ENCODE measurements at places on chromosomes 7 and 10.

- DNase-seq, result peak; percentile 84
- no peaks in the 10 kb centered on the region for H3K36me3 ChIP-seq
- no peaks in the 10 kb centered on the region for H3K27me3 ChIP-seq
Measured at GRCh38 chr7:100568176-100568895, 5.4 kb downstream of the SAP25 start.

GRCh38 chr7:139255290-139255689 is 24.3 kb downstream of the UBN2 start:
- no peak for DNase-seq
- no peaks in the 10 kb centered on the region for H3K36me3 ChIP-seq
- no peaks in the 10 kb centered on the region for H3K4me1 ChIP-seq
- no peak overlapping the region for H3K4me3 ChIP-seq
- no peak overlapping the region for H3K27ac ChIP-seq
- no peaks in the 10 kb centered on the region for H3K27me3 ChIP-seq

GRCh38 chr7:130154131-130154500 is 51.1 kb downstream of the TMEM209 start:
- no peaks in the 10 kb centered on the region for H3K36me3 ChIP-seq
- peaks cover 22% of the 10 kb centered on the region for H3K4me1 ChIP-seq
- no peak overlapping the region for H3K4me3 ChIP-seq

- DNase-seq, result no peak
- H3K27ac ChIP-seq, result no peak overlapping the region
- no peaks in the 10 kb centered on the region for H3K36me3 ChIP-seq
- H3K27me3 ChIP-seq, result no peaks in the 10 kb centered on the region
- no peak overlapping the region for H3K4me3 ChIP-seq
Measured at GRCh38 chr7:147982307-147982706, 608.3 kb upstream of the C7orf33 start.

- no peaks in the 10 kb centered on the region for H3K27me3 ChIP-seq
- H3K4me3 ChIP-seq, result no peak overlapping the region
- no peak overlapping the region for H3K27ac ChIP-seq
- no peak for DNase-seq
- H3K36me3 ChIP-seq, result no peaks in the 10 kb centered on the region
Measured at GRCh38 chr7:93856323-93856722, 34.2 kb downstream of the TFPI2 start.

GRCh38 chr7:116273283-116273917 is 63.1 kb downstream of the TES start:
- no peaks in the 10 kb centered on the region for H3K36me3 ChIP-seq
- H3K27me3 ChIP-seq, result no peaks in the 10 kb centered on the region
- H3K4me1 ChIP-seq, result no peaks in the 10 kb centered on the region
- no peak for DNase-seq

DNA sequence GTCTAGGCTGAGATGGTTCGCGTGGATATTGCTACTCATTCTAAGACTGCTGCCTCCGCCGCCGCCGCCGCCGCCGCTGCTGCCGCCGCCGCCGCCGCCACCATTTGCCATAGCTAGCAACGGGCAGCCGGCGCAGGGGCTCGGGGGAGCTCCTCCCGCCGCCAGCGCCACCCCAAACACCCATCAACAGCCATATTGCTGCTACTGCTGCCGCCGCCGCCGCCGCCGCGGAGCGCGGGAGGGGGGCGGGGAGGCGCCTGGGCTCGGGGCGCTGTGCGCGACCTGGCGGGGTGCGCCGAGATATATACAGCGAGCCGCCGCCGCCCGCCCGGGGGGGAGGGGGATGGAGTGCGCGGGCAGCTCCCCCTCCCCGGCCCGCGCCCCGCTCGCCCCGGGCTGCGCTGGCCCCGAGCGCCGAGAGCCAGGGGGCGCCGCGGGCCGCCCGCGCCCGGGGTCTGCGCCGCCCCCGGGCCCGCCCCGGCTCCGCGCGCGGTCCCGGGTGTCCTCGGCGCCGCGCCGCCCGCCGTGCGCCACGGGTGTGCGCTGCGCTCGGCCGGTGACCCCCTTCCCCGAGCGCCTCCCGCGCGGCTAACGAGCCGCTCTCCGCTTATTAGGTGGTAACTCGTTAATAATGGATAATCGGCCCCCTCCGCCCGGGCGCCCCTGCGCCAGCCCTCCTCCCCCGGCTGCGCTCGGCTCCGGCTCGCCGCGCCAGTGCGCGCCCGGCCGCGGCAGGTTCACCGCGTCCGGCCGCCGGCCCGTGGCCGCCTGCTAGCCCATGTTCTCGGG is at the start of gene KCNMA1:
Gene KCNMA1, minus strand, starts transcription at position 277 of the 789 bp plus-strand sequence.
- no peaks in the 10 kb centered on the region for H3K4me1 ChIP-seq

GRCh38 chr10:106992055-106992454 is 172.5 kb downstream of the SORCS1 start:
- H3K4me3 ChIP-seq, result no peak overlapping the region
- no peak for DNase-seq
- no peaks in the 10 kb centered on the region for H3K4me1 ChIP-seq
- no peaks in the 10 kb centered on the region for H3K36me3 ChIP-seq

- no peaks in the 10 kb centered on the region for H3K27me3 ChIP-seq
- H3K4me3 ChIP-seq, result no peak overlapping the region
- no peak for DNase-seq
Measured at GRCh38 chr7:2412587-2413201, 9.3 kb downstream of the CHST12 start.

- H3K27ac ChIP-seq, result no peak overlapping the region
- no peaks in the 10 kb centered on the region for H3K27me3 ChIP-seq
- H3K36me3 ChIP-seq, result no peaks in the 10 kb centered on the region
- DNase-seq, result no peak
Measured at GRCh38 chr7:96486681-96487080, 164.8 kb upstream of the SLC25A13 start.

- no peak overlapping the region for H3K4me3 ChIP-seq
- H3K36me3 ChIP-seq, result no peaks in the 10 kb centered on the region
- no peak overlapping the region for H3K27ac ChIP-seq
- H3K27me3 ChIP-seq, result no peaks in the 10 kb centered on the region
- H3K4me1 ChIP-seq, result no peaks in the 10 kb centered on the region
Measured at GRCh38 chr7:85061456-85061855, 125.4 kb downstream of the SEMA3D start.

DNA sequence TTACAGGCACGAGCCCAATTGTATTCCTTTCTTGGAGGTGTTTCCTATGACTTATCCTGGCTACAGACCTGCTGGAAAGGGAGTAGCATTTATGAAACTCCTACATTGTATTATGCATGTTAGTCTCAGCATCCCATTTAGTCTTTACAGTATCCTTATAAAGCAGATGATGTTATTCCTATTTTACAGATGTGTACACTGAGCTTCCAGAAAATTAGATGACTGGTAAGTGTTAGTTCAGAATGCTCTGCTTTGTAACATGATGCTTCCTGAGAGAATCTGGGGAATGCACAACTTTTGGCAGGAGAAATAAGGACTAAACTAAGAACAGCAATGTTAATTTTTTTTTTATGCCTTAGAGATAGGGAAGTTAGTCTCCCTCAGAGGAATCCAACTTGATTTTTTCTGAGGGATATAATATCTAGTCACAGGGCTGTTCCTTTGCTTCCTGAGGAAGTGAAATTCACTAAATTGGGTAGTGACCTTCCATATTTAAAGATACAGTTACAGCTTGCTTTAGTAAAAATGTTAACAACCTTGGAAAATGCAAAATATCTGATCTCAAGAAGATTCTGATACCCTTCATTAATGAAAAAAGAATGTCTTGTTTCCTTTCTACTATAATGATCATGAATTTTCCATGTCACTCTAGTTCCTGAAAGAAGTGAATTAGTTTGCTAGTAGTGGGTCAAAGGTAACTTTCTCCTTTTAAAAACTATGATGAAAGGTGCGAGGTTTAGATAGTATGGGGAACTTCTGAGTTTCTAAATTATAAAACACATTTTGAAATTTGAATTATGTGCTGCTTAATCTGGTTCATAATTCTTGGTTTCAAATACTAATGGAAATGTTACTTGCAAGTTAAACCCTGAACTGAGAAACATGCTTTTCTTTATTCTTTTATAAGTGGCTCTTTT is 194.0 kb upstream of the PRPS1L1 start:
- DNase-seq, result no peak
- no peaks in the 10 kb centered on the region for H3K27me3 ChIP-seq
- no peaks in the 10 kb centered on the region for H3K36me3 ChIP-seq

DNA sequence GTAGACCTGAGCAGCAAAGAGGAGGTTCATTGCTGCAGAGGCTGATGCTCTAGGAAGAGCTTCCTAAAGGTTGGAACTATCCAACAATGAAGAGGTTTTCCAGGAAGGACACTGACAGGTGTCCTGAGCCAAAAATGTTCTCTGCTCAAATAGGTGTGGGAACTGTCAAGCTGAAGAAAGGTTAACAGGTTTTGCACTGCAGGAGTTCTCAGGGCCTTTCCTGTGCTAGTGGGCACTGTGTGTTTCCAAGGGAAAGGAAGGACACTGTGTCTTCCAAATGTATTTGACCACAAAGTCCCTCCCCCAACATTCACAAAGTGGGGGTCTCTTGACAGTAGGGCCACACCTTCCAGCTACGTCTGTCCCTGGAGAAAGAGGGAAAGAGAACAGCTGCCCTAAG is 4.0 kb downstream of the ZCCHC24 start:
- no peaks in the 10 kb centered on the region for H3K27me3 ChIP-seq
- no peaks in the 10 kb centered on the region for H3K36me3 ChIP-seq
- no peak for DNase-seq
- H3K27ac ChIP-seq, result no peak overlapping the region
- no peak overlapping the region for H3K4me3 ChIP-seq

GRCh38 chr7:72337390-72338167 is 74.6 kb downstream of the CALN1 start:
- no peak for DNase-seq
- H3K27ac ChIP-seq, result no peak overlapping the region
- H3K4me3 ChIP-seq, result peak overlapping the region; percentile 36
- no peaks in the 10 kb centered on the region for H3K27me3 ChIP-seq

GRCh38 chr7:16397501-16398145 is 23.7 kb downstream of the CRPPA start:
- H3K4me3 ChIP-seq, result no peak overlapping the region
- no peaks in the 10 kb centered on the region for H3K4me1 ChIP-seq
- H3K36me3 ChIP-seq, result no peaks in the 10 kb centered on the region
- no peaks in the 10 kb centered on the region for H3K27me3 ChIP-seq
- no peak for DNase-seq

DNA sequence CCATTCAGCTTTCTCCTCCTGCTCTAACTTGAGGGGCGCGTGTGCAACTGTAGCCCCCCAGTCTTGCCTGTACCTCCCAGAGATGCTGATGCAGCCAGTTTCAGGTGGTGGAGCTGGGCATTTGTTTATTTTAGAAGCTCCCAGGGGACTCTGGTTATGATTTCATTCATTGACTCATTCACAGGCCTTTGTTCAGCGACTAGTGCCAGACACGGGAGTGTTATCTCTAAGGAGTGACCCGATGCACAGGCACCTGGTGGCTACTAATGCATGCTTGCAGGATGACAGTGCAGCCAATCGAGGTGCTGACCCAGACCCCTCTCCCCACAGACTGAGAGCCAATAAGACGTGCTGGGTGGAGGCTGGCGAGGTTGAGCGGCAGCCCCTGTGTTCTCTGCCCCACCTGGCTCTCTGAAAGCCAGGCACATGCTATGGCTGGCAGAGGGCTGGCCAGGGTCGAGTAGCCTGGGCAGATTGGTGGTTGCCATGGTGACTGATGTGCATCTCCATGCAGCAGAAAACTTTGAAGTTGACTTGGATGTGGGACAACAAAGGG is 19.7 kb upstream of the SLC18A2 start:
- no peak overlapping the region for H3K4me3 ChIP-seq
- H3K36me3 ChIP-seq, result no peaks in the 10 kb centered on the region
- H3K27ac ChIP-seq, result no peak overlapping the region

DNA sequence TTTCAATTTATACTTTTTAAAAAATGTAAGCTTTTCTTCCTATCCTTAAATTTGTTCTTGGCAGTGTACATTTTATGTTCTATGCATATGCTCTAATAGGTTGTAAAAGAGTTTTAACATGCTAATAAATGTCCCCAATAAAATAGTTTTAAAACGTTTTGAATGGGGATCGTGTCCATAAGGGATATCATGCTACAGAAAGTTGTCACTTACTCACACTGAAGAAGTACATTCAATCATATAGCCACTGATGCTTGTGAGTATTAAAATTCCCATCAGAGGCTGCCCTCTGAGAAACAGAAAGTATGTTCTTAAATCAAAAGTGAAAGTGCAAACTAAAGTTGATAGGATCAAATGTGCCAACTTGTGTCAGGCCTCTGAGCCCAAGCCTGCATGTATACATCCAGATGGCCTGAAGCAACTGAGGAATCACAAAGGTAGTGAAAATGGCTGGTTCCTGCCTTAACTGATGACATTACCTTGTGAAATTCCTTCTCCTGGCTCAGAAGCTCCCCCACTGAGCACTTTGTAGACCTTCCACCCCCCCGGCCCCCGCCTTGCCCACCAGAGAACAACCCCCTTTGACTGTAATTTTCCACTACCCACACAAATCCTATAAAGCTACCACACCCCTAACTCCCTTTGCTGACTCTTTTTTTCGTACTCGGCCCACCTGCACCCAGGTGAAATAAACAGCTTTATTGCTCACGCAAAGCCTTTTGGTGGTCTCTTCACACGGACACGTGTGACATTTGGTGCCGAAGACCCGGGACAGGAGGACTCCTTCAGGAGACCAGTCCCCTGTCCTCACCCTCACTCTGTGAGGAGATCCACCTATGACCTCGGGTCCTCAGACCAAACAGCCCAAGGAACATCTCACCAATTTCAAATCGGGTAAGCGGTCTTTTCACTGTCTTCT is 877 bp upstream of the NOD1 start:
- DNase-seq, result no peak
- H3K27me3 ChIP-seq, result no peaks in the 10 kb centered on the region
- H3K27ac ChIP-seq, result peak overlapping the region; percentile 89
- H3K4me1 ChIP-seq, result no peaks in the 10 kb centered on the region
- peak overlapping the region; percentile 57 for H3K4me3 ChIP-seq
- H3K36me3 ChIP-seq, result no peaks in the 10 kb centered on the region

- H3K27ac ChIP-seq, result no peak overlapping the region
- no peaks in the 10 kb centered on the region for H3K36me3 ChIP-seq
- H3K27me3 ChIP-seq, result no peaks in the 10 kb centered on the region
- DNase-seq, result no peak
- H3K4me3 ChIP-seq, result no peak overlapping the region
Measured at GRCh38 chr10:120394446-120394845, 62.6 kb upstream of the PLPP4 start.

DNA sequence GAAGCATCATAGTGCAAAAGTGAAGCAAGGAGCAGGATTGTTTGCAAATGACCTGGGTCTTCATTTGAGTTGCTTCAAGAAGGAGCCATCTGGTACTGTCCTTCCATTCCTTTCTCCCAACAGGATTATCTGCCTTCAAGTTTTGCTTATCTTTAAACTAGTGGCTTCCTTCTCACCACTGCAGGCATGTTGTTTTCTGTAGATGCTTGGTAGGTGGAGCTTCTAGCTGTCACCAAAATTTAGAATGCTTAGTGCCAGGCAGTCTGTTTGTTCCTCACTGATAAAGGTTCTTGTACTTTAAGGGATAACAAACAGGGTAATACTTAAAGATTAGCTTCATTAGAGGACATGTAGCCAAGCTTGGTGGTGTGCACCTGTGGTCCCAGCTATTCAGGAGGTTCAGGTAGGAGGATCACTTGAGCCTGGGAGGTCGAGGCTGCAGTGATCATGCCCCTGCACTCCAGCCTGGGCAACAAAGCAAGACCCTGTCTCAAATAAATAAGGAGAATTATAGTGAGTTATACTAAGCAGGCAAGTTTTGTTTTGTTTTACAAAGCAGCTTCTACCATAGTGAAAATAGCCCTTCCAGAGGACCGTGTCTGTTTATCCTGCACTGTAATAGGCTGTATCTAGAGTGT is 5.7 kb downstream of the ARL5B start:
- no peaks in the 10 kb centered on the region for H3K27me3 ChIP-seq
- no peak overlapping the region for H3K27ac ChIP-seq
- H3K4me3 ChIP-seq, result no peak overlapping the region
- DNase-seq, result no peak
